ENCODE measurements at places on chromosomes 2 and 18. TPM values are rescaled to one million over a fixed set of nuclear protein-coding genes. Genes with fewer than 3 reads are reported as not detected.

Gene ST8SIA3
- not detected for total RNA-seq

Gene POTEJ
- total RNA-seq, result not detected

Gene LIPG
- 10.2 TPM for total RNA-seq

Gene NEB
- total RNA-seq, result 1.9 TPM

Gene C2orf15
- total RNA-seq, result 1.1 TPM

Gene DSC2
- 17.2 TPM for total RNA-seq

Gene HADHA
- 118 TPM for total RNA-seq

Gene FKBP7
- 7.3 TPM for total RNA-seq

Gene POTEE
- total RNA-seq, result not detected

Gene EFEMP1
- total RNA-seq, result 301 TPM

Gene MALL
- total RNA-seq, result 154 TPM

- DNase-seq, result no peak
These were observed 94.6 kb downstream of the RTP5 start for GRCh38 chr2:241964133-241964532.

DNA sequence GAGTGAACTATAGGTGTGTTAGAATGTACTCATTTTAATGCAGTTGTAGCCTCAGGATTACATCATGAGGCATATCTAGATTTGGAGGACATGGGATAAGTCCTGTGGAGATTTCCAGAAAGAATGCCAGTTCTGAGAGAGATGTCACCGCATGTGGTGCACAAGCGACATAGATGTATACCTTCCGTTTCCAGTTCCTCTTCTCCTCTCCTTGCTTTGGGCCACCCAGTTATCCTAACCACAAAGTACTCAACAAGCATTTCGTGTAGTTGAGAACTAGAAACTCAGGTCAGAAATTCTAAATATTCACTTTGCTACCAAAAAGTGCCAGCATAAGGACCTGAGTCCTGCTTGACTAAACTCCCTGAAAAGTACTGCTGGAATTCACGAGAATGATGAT lies 66.5 kb downstream of the KCTD18 start:
- DNase-seq, result no peak

DNA sequence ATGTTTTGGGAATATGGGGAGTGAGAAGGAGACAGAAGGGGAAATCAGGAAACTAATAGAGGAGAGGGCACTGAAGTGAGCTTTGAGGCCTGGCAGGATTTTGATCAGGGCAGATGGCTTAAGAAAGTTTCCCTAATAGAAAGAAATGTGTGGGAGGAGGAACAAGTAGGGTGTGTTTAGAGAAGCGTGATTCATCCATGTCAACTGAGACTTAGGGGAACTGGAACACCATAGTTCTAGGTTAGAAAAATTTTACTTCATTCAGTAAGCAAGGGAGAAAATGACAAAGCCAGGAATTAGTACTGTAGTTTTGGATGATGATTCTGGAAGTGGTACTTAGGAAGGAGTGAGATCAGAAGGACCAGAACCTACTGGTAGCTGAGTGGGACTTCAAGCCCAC lies 296.0 kb downstream of the PLCL1 start:
- no peak for DNase-seq

- DNase-seq, result no peak
These were observed 466.0 kb downstream of the NYAP2 start for GRCh38 chr2:225865468-225865867.

DNA sequence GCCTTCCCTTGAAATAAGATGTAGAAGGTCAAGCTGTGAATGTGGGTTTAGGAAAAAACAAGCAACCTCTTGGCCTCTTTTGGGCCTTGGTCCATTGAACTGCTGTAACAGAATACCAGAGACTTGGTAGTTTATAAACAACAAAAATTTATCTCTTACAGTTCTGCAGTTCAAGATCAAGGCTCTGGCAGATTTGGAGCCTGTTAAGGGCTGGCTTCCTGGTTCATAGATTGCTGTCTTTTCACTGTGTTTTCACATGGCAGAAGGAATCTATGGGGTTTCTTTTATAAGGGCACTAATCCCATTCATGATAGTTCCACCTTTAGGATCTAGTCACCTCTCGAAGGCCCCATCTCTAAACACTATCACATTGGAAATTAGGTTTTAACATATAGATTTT lies 20.2 kb upstream of the STK17B start:
- DNase-seq, result no peak

DNA sequence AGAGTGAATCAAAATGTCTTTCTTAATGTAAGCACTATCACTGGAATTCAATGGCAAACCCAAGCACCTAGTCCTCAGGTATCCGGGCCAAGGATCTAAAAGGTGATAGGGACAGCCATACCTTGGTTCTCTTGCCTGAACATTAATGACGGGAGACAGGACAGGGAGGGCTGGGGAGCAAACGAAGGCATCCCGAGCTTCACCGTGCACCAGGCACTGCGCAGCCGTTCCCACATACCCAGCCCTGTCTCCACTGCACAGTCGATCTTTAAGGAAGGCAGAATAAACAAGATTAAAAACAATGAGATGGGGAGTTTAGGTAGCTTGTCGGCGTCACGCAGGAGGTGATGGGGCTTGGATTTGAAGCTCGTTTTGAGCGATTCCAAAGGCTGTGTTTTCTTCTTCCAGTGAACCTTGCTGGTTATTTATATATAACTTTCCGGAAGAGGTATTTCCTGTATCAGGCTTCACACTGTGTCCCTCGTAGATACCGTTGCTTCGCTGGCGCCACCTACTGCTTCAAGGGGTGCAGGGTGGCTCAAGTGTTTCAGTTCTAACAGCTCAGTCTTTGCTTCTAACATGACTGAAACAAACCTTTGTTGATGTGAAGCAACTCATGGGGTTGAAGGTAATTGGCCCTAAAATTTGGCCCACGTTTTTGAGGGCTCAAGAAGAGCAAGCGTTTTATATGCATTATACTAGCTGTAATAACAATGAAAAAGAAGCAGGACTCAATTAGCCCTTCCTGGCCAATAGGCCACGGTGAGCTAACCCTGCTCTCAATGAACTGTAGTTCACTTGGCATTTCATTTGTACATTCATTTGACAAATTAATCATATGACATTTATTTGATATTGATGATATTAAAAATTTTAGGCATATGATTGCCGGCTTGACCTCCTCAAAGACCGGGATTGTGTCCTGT lies 77.4 kb downstream of the DCDC2C start:
- DNase-seq, result peak; percentile 77

GRCh38 chr2:68767996-68768395 lies 33.4 kb downstream of the ARHGAP25 start:
- DNase-seq, result no peak

- no peak for DNase-seq
These were observed 837.7 kb downstream of the GALR1 start for GRCh38 chr18:78087338-78087737.

DNA sequence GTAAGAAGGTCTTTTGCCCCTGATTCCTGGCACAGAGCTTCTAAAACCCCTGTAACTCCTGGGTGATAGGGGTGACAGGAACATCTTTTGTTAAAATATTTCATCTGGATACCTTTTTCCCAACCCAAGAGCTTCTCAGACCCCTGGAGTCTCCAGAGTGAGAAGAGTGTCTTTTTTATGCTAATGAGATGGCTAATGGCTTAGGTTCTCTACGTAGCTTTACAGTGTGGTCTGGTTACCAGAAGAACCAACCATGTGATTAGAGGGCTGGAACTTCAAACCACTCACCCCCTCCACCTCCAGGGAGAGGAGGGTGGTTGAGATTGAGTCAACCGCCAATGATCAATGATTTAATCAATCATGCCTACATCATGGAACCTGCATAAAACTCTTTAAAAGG lies 16.2 kb upstream of the DCC start:
- no peak for DNase-seq

GRCh38 chr2:190404487-190404886 lies 3.7 kb upstream of the MFSD6 start:
- DNase-seq, result no peak

DNA sequence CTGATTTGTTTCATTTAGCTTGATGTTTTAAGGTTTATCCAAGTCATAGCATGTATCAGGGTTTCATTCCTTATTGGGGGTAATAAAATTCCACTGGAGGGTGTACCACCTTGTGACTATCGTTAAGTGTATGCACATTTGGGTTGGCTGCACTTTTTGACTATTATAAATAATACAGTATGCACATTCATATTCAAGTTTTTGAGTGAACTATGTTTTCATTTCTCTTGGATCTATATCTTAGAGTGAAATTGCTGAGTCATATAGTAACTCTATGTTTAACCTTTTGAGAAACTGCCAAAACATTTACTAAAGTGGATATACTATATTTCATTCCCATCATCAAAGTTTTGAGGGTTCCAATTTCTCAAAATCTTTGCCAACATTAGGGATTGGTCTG lies 952.7 kb downstream of the TDRD15 start:
- no peak for DNase-seq

DNA sequence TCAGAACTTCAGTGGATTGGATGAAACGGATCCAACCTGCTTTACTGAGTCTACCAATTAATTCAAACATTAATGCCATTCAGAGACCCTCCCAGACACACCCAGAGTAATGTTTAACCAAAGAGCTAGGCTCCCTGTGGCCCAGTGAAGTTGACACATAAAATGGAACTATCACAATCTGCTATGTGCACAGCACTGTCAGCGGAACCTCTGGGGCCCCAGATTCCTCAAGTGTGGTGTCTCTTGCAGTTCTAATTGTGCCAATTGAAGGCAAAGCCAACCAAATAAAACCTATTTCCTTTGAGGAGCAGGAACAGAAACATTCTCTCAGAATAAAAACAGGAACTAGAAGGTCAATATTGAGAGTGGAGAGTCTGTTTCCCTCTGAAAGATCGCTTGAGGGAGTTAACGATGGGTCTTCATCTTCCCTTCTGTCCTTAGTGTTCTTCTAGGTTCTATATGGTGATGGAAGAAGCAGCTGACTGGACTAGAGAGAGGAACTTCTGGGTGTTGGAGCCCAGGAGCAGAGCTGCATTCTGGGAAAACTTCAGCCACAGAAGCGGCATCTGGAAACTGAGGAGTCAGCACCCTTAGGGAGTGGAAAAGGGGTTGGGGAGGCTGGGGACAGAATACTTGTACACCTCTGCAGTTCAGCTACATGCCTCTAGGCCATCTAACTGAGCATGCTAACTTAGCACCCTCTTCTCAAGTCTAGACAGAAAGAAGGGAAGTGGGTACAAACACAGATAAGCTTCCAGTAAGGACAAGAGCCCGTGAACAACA lies 174.4 kb upstream of the FBXO11 start:
- no peak for DNase-seq

DNA sequence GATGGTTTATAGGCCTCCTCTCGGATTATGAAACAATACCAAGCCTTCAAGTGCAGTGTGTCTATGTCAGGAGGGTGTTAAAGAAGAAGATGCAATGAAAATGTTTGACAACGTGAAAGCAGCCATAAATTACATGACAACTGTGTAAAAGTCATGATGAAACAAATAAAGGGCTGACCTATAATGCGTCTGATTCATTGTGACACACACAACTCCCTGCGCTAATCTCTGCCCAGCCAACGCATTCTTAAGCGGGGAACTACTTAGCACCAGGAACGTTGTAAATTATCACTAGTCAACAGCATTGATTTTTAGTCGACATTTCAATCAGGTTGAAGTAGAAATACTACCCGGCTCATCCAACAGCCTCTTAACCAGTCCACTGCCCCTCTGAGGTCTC lies 26.8 kb downstream of the BCL11A start:
- no peak for DNase-seq

Measured in upper lobe of right lung (tissue), 1 donor.